ENCODE measurements at places on chromosomes 7 and 10. TPM values are rescaled to one million over a fixed set of nuclear protein-coding genes. Genes with fewer than 3 reads are reported as not detected.

CPSF4 gene
- 32.9 TPM for total RNA-seq

- DNase-seq: no peak
Observed at GRCh38 chr10:45466784-45467183, 92.8 kb downstream of the ALOX5 start.

- no peak for DNase-seq
Observed at GRCh38 chr10:60029475-60029874, 123.1 kb upstream of the CCDC6 start.

C10orf53 gene
- total RNA-seq: not detected

AGBL3 gene
- 2.2 TPM for total RNA-seq

- peak; percentile 26 for DNase-seq
Observed at GRCh38 chr10:68156373-68157185, 47.3 kb downstream of the MYPN start.

TET1 gene
- total RNA-seq: 6.9 TPM

RADIL gene
- total RNA-seq: 5.9 TPM
